ENCODE measurements at places on chromosomes 16 and 17.

DNA sequence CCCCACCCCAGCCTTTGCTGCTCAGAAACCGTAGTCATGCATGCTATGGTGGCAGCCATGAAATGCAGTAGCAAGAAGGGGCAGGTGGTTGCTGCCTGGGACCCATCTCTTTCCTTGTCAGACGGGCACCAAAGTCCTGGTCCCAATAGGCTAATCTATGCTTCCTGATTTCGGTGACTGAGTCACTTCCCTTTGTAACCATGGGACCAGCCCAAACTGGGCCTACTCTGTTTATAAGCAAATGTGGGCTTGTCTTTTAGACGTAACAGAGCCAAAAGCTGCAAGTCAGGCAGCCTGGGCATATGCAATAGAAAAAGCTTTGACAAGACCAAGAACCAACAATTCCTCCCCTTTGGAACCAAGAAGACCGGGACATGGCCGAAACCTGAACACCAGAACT lies 99.1 kb upstream of the RBBP6 start:
- DNase-seq = no peak

DNA sequence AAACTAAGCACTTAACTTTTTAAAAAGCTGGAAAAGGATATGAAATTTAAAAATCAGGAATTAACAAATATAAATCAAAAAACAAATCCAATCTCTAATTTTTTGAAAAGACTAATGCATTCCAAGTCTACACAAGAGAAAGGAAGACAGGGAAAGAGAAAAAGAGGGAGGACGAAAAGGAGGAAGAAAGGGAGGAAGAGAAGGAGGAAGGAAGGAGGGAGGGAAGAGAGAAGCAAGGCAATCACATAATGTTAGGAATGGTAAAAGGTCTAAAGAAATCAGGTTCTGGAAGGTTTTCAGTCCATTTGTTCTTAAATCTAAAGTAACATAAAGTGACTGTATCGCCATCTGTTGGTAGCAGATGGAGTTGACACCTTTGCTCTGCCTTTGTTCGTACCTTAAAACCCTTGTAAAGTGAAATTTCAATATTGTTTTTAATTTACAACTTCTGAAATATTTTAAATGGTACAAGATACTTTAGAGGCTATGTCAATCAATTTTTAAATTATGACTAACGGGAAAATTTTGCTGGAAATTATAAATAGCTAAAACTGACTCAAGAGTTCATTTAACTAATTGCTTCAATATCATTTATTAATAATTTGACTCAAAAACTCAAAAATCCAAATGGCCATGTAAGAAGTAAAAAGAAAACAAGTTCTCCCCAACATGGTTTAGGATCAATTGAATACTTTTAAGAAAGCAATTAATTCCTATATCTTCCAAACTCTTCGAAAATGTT lies 20.4 kb upstream of the CDYL2 start:
- peak; percentile 66 for DNase-seq

DNA sequence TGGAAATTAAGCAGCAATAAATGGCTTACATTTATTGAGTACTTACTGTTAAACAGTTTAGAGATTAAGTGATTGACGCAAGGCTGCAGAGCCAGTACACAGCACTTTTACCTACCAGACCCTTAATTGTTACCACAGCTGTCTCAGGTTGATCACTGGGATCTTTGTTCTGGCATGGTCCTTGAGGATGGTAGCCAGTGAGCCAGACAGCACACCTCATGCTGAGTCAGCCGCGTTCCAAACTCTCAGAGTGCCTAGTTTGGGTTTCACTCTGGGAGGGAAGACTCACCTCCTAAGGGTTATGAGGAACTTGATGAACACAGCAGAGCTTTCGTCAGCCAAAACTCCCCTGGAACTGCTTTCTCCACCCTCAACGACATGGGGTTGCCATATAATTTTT lies 20.4 kb downstream of the CDH3 start:
- DNase-seq = no peak

GRCh38 chr17:48491527-48492273 lies 39.1 kb downstream of the HOXB1 start:
- DNase-seq = peak; percentile 67

DNA sequence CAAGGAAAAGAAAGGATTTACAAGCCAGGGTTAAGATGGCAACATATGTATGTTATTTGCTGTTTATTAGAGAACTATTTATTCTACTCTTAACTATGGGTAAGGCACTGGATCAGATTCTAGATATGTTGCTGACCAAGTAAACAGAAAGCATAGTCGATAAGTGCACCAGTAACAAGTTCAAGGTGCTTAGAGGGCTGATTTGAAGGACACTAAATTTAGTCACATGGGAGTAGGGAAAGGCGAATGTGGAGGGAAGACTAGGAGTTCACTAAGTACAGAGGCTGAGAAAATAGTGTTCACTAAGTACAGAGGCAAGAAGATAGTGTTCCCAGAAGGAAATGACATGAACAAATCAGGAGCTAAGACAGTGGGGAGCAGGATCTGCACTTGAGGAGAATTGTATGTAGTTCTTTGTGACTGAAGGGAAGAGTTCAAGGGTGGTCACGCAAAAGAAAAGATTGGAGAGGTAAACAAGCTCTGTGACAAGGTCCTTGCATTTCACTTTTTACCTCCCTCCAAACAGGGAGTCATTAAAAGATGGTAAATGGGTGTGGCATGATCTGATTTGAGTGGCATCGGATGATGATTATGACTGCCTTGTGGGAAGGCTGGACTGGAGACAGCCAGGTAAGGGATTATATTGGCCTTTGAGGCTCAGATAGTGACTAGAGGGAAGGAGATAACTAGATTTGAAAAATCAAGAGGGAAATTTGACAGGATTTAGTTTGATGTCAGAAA lies 20.9 kb downstream of the HEATR9 start:
- no peak for DNase-seq

DNA sequence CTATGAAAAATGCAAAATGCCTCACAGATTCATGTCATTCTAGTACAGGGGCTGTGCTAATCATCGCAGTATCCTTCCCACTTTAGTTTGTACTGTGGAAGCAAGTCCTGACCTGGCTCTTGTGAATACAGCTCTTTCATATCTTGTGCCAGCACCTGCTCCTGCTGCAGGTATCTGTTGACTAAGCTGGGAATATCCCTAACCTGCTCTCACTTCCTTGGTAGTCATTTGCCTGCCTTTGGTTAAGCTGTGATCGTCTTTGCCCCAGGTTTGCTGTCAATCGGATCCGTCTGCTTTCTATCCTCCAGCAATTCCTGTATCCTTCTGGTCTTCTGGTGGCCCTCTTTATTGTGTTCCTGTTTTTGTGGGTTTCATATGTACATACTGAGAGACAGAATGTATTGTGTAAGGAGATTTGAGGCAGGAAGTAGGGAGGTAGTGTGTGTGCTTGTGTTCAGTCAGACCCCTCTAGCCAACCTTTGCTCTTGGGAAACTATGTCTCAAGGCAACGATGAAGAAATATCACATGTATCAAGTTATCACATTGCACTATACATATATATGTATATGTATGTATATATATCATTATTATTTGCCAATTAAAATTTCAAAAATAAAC lies 7.7 kb upstream of the GINS3 start:
- no peak for DNase-seq

DNA sequence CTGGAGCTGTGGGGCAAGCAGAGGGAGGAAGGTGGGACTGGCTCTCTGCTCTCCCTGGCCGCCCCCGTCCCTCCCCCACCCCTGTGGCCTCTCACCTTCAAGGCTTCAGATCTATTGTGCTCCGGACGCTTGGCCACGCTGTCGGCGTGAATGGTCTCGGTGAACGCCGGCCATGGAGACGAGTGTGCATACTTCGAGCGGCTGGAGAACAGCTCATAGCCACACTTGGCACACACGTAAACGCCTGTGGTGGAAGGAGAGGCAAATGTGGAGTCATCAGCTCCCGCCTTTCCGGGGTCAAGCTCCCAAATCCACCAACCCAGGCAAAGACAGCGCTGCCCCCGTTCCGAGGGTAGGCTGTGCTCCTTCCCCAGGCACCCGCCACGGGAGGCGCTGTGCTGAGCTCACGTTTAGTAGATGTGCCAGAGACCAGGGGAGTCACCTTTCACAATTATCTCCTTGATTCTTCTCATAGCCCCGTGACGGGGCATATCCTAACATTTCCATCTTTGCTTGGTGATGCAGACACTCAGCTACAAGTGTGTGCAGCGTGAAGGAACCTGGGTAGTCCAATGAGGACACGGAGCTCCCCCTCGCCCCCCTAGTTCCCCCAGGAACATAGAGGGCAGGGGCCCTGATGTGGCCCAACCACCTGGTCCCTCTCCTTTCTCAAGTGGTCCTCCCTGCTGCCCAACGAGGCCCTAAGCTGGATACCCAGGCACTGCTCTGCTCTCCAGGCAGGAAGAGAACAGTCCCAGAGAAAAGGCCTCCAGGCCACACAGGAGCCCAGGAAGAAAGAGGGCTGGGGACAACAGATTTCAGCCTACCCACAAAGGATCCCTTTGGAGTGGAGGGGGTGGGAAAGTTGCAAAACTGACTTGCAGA lies 1.6 kb downstream of the MSRB1 start:
- DNase-seq = no peak

GRCh38 chr17:7885367-7886226 lies 3.0 kb upstream of the CHD3 start:
- peak; percentile 42 for DNase-seq

GRCh38 chr16:3949287-3949686 lies 68.8 kb upstream of the CREBBP start:
- DNase-seq = no peak

GRCh38 chr17:33779234-33779591 lies 475.9 kb upstream of the CCL2 start:
- DNase-seq = peak; percentile 47

DNA sequence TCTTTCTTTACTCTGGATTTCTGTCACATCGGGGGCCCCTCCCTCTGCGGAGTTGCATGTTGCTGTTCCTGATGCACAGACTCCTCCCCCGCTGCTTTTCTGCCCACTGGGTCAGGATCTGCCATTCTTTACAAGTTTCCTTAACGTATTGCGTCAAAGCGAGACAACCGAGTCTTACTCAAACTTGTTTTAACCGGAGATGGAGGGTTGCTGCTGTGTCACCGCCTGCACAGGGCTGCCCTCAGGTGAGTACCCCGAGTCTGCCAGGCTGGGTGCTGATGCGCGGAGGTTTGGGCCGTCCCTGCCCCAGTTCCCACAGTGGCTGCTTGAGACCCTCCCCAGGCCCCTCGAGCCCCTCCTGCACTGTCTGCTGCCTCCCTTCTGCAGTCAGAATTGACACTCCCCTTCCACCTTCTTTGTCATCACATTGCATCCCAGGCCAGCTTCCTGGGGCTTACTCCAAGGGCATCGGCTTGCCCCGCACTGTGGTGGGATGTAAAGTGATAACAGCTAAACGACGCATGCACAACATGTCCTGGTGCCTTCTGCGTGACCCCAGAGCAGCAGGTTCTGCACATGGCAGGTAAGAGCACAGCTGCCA lies 19.3 kb downstream of the CARHSP1 start:
- DNase-seq = no peak

DNA sequence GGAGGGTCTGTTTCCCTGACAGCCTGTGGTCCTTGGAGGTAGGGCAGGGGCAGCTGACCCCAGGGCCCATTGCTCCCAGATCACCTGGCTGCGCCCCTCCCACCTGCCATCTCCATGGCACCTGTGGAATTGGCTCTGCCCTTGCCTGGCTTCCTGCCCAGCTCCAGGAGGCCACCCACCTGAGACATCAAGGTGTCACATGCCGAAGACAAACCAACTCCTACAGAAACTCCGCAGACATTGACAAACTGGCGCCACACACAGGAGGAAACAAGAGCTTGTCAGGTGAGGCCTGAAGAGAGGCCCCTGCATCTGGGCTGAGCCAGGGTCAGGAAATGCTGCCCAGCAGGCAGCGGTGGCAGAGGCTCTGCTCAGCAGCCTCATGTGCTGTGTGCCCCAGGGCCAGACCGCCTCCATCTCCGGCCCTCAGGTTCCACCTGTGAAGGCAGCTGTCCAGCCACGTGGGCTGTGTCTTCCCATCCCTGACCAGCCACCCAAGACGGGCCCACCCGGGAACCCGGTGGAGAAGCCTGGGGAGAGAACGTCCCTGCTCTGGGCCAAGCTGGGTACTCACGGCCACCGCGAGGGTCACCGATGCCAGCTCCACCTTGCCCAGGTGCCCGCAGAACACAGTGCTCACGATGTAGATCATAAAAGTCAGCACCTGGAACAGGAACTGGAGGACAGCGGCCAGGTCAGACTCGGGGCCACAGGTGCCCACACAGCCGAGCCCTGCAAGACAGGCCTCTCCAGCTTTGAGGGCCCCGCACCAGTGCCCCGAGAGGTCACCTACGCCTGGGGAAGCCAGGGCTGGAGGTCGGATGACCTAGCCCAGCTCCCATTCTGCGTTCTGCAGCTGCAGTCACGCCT lies 1.6 kb downstream of the SLC47A2 start:
- DNase-seq = no peak

DNA sequence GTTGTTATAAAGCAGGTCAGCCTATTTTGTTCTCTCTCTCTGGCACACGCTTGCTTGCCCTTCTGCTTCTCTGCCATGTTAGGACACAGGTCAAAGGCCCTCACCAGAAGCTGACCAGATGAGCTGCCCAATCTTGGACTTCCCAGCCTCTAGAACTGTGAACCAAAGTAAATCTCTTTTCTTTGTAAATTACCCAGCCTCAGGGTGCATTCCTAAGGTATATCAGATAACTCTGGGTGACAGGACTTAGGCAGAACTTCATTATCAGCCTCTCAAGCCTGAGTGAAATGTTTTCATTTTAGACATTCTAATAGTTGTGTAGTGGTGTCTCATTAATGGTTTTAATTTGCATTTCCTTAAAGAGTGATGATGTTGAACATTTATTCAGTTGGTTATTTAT lies 124.3 kb downstream of the CDRT15L2 start:
- DNase-seq = no peak

DNA sequence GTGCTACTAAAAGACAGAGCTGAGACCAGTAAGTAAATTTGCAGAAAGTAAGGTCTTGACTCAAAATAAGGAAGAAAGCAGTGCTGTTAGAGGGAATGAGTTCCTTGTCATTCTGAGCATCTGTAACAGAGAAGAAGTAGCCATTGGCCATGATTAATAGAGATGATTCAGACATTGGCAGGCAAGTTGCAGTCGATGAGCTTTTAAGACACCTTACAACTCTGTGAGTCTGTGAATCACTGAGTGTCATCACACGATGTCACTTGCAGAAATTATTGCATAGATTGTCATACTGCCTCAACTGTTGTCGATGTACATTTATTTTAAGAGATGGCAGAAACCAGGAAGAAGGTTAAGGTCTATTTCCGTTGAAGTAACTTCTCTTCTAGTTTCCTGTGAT lies 201.1 kb upstream of the CDH13 start:
- no peak for DNase-seq

DNA sequence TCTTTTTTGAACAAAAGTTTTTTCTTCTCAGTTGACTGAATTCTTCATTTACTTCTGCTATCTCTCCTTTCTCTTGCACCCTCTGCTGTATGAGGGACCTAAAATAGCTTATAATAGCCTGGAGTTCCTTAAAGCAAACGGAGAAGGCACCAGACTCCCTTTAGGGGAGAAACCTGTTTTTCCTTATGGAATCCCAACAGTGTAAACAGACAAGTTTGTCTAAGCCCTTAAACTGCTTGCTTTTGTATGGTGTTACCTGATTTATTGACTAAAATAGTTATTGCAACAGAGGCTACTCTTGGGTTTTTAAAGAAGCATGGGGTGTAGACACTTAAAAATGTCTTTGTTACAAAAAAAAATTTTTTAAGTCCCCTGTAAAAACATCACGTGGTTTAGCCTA lies 12.9 kb upstream of the TRIM25 start:
- no peak for DNase-seq
